ENCODE measurements at places on chromosomes 3 and 15. TPM values are rescaled to one million over a fixed set of nuclear protein-coding genes. Genes with fewer than 3 reads are reported as not detected.
A peak's percentile ranks its signal among the peaks of the same experiment; 100 is the strongest.

- H3K27me3 ChIP-seq, result no peaks in the 10 kb centered on the region
- no peak for DNase-seq
- peak overlapping the region; percentile 18 for H3K27ac ChIP-seq
- H3K4me1 ChIP-seq, result peaks cover 6% of the 10 kb centered on the region
Observed at GRCh38 chr15:63990454-63990853, 55.8 kb downstream of the DAPK2 start.

DNA sequence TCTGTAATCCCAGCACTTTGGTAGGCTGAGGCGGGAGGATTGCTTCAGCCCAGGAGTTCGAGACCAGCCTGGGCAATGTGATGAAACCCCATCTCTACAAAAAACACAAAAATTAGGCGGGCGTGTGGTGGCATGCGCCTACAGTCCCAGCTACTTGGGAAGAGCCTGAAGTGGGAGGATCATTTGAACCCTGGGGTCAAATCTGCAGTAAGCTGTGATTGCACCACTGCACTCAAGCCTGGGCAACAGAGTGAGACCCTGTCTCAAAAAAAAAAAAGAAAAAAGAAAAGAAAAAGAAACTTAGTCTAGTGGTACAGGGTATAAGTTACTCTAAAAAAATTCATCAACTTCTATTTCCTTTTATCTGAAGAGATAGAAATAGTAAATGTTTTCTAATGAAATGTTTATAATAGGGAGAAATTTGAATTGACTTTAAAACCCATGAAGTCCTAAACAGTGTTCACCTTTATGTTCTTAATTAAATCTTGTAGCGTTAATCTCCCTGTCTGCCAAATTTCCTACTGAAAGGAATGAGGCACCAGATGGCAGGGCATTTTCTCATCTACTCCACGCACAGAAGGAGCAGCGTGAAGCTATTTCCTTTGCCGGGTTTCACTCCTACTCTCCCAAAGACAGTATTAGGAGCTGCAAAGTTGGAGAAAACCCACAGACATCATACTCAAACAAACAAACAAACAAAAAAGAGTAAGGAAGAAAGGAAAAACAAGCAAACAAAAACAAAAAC lies 1.9 kb downstream of the PCLAF start:
- no peaks in the 10 kb centered on the region for H3K4me1 ChIP-seq
- no peaks in the 10 kb centered on the region for H3K27me3 ChIP-seq
- H3K27ac ChIP-seq, result no peak overlapping the region
- H3K36me3 ChIP-seq, result no peaks in the 10 kb centered on the region
- DNase-seq, result no peak
- no peak overlapping the region for H3K4me3 ChIP-seq

IL20RB gene
- polyA plus RNA-seq, result 0.67 TPM

DNA sequence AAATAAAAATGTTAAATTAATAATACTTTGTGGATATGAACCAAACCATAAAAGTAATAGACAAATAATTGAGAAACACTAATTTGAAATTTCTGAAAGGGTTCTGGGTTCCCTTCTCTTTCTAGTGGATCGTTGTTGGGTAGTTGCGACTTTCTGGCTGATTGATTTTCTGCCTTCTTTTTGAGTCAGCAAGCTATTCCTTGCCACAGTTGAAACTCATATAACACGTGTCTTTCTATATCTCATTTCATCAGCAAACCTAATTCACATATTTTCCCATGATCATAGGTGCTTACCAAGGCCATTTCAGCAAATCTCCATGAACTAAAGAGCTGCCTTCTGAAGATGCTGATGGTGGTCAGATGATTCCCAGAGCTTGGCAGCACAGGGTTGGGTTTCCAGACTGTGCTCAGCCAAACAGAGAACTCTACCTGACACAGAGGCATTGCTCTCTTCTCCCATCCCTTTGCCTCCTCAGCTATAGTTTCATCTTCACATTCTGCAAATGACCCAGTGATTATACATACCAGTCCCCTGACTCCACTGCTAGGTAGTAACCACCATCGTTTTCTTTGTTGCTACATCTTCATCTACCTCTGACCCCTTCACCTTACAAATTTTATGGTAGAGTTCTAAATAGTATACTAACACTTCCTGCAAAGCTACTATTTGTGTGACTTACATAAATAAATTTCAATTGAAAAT lies 383.9 kb upstream of the DPH6 start:
- no peaks in the 10 kb centered on the region for H3K27me3 ChIP-seq
- no peak overlapping the region for H3K4me3 ChIP-seq
- DNase-seq, result no peak
- no peak overlapping the region for H3K27ac ChIP-seq
- H3K36me3 ChIP-seq, result no peaks in the 10 kb centered on the region
- H3K4me1 ChIP-seq, result no peaks in the 10 kb centered on the region

ALS2CL gene
- 58.6 TPM for polyA plus RNA-seq

PLCL2 gene
- polyA plus RNA-seq, result 6.5 TPM

- DNase-seq, result no peak
- H3K27me3 ChIP-seq, result no peaks in the 10 kb centered on the region
- no peaks in the 10 kb centered on the region for H3K36me3 ChIP-seq
- H3K4me1 ChIP-seq, result no peaks in the 10 kb centered on the region
- no peak overlapping the region for H3K4me3 ChIP-seq
- H3K27ac ChIP-seq, result no peak overlapping the region
Observed at GRCh38 chr15:95857124-95857757, 473.3 kb upstream of the NR2F2 start.

DNA sequence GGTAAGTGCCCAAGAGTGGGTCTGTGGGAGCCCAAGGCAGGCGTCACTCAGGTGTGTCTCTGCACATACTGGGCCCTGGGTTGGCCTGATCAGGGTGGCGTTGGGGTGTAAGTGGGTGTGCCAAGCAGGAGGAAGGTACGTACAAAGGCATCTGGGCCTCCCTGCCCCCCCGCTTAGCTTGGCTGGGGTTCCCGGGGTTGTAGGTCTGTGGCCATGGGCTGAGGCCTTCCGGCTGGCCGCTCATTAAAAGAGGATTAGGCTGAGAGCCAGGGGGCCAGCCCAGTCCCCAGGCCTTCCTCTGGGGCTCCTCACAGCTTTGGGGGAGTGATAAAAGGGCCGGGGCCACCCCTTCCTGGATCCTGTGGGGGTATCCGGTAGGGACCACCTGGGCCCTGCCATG lies 13.3 kb downstream of the SEMA3F start:
- no peak for DNase-seq
- no peaks in the 10 kb centered on the region for H3K27me3 ChIP-seq
- peaks cover 40% of the 10 kb centered on the region for H3K4me1 ChIP-seq
- no peaks in the 10 kb centered on the region for H3K36me3 ChIP-seq
- no peak overlapping the region for H3K4me3 ChIP-seq
- peak overlapping the region; percentile 76 for H3K27ac ChIP-seq

DNA sequence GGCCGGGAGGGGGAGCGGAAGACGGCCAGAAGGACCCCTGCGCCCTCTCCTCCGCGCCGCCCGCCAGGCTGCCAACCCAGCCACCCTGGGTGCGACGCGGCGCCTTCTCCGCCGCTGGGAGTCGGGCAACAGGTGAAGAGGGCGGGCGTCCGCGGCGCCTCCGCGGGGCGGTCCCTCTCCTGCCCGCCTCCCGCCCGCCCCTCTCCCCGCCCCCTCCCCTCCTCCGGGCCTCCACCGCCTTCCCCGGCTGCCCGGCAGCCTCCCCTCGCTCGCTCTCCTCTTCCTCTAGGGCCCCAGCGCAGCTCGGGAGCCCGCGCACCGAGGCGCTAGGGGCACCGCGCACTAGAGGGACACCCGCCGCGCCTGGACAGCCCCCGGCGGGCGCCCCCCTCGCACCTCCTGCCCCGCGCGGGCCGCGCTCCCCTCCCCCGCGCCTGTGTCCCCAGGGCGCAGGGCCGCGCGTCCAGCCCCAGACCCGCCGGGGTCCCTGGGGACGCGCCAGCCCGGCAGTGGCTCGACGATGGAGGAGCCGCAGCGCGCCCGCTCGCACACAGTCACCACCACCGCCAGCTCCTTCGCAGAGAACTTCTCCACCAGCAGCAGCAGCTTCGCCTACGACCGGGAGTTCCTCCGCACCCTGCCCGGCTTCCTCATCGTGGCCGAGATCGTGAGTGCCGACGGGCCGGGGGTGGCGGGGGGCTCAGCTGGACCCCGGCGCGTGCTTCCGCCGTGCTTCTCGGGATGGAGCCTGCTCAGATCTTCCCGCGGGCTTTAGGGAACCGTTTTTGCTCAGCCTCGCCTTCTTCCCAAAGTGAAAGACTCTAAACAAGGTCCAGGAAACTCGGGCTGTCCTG lies at the start of gene CMTM8:
TSS of gene CMTM8 (plus strand) at position 228 of the 854 bp plus-strand sequence. CDS start at position 521, 293 bp downstream.
- no peaks in the 10 kb centered on the region for H3K36me3 ChIP-seq
- H3K27ac ChIP-seq, result peak within 1 kb of the TSS; percentile 75
- H3K4me1 ChIP-seq, result peaks cover 8% of the 10 kb centered on the region
- peak within 1 kb of the TSS; percentile 87 for H3K4me3 ChIP-seq
- peak; percentile 86 for DNase-seq
- no peaks in the 10 kb centered on the region for H3K27me3 ChIP-seq

GRCh38 chr3:194928831-194929577 lies 243.3 kb downstream of the FAM43A start:
- no peak overlapping the region for H3K27ac ChIP-seq
- no peak overlapping the region for H3K4me3 ChIP-seq
- H3K27me3 ChIP-seq, result no peaks in the 10 kb centered on the region
- no peaks in the 10 kb centered on the region for H3K36me3 ChIP-seq
- peak; percentile 29 for DNase-seq

- H3K36me3 ChIP-seq, result no peaks in the 10 kb centered on the region
- H3K4me1 ChIP-seq, result no peaks in the 10 kb centered on the region
- no peaks in the 10 kb centered on the region for H3K27me3 ChIP-seq
- DNase-seq, result no peak
Observed at GRCh38 chr3:189588070-189588469, 43.1 kb upstream of the TP63 start.

GRCh38 chr3:103077910-103078309 lies 643.1 kb downstream of the ZPLD1 start:
- DNase-seq, result peak; percentile 56
- no peaks in the 10 kb centered on the region for H3K27me3 ChIP-seq
- H3K4me1 ChIP-seq, result peaks cover 8% of the 10 kb centered on the region
- no peaks in the 10 kb centered on the region for H3K36me3 ChIP-seq

IL17RC gene
- polyA plus RNA-seq, result 37.7 TPM

GRCh38 chr15:72227192-72227586 lies 3.8 kb downstream of the PKM start:
- H3K27me3 ChIP-seq, result no peaks in the 10 kb centered on the region
- peak overlapping the region; percentile 85 for H3K27ac ChIP-seq
- H3K4me1 ChIP-seq, result peaks cover 17% of the 10 kb centered on the region
- H3K4me3 ChIP-seq, result no peak overlapping the region
- H3K36me3 ChIP-seq, result no peaks in the 10 kb centered on the region

- no peaks in the 10 kb centered on the region for H3K36me3 ChIP-seq
- no peak for DNase-seq
- H3K27me3 ChIP-seq, result no peaks in the 10 kb centered on the region
- H3K27ac ChIP-seq, result no peak overlapping the region
- H3K4me3 ChIP-seq, result no peak overlapping the region
- H3K4me1 ChIP-seq, result no peaks in the 10 kb centered on the region
Observed at GRCh38 chr3:179828738-179829137, 175.9 kb downstream of the USP13 start.

GRCh38 chr3:155572085-155572484 lies 172.8 kb downstream of the PLCH1 start:
- H3K27me3 ChIP-seq, result no peaks in the 10 kb centered on the region
- H3K4me3 ChIP-seq, result no peak overlapping the region
- no peak for DNase-seq
- H3K27ac ChIP-seq, result no peak overlapping the region

DNA sequence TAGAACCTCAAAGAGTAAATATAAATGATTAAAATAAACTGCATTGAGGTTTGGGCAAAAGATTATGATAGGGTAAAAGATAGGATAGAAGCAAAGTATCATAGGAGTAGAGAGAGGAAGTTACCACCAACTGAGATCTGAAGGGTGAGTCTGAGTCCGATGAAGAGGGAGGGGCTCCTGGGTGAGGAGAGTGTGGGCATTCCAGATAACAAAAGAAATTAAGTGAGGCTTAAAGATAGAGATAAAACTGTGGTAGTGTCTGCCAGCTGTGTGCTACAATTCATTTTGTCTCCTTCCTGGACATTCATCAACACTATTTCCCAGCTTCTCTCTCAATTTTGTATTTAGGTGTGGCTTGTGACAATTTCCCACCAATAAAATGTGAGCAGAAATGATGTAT lies 343.0 kb upstream of the PLSCR5 start:
- H3K36me3 ChIP-seq, result no peaks in the 10 kb centered on the region
- H3K4me3 ChIP-seq, result no peak overlapping the region
- H3K27ac ChIP-seq, result no peak overlapping the region
- H3K4me1 ChIP-seq, result no peaks in the 10 kb centered on the region
- H3K27me3 ChIP-seq, result no peaks in the 10 kb centered on the region

EXD1 gene
- not detected for polyA plus RNA-seq

- DNase-seq, result no peak
- no peaks in the 10 kb centered on the region for H3K36me3 ChIP-seq
- H3K4me3 ChIP-seq, result no peak overlapping the region
- H3K4me1 ChIP-seq, result no peaks in the 10 kb centered on the region
- no peaks in the 10 kb centered on the region for H3K27me3 ChIP-seq
Observed at GRCh38 chr3:133301731-133302130, 98.1 kb upstream of the BFSP2 start.

GRCh38 chr3:136305879-136306278 lies 55.7 kb downstream of the PCCB start:
- no peaks in the 10 kb centered on the region for H3K36me3 ChIP-seq
- no peaks in the 10 kb centered on the region for H3K27me3 ChIP-seq
- no peak overlapping the region for H3K27ac ChIP-seq
- no peak for DNase-seq

IGDCC3 gene
- polyA plus RNA-seq, result not detected

DNA sequence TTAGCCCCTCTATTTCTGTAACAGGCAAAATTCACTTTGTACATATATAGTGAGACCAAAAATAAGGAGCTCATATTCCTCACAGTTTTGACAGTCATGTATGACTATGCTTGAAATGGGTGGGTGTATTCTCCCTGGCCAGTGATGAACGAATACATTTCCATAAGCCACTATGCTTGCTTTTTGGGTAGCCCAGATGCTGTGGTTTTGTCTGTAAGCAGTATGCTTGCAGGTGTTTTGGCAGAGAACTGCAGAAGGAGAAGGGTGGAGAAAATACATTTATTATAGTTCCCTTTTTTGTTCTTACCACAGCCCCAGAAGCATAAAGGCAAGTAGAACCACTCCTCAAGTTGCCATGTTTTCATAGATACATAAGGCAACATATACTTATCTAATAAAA lies 131.2 kb downstream of the RBMS3 start:
- no peaks in the 10 kb centered on the region for H3K27me3 ChIP-seq
- no peaks in the 10 kb centered on the region for H3K4me1 ChIP-seq
- H3K4me3 ChIP-seq, result no peak overlapping the region
- H3K36me3 ChIP-seq, result no peaks in the 10 kb centered on the region
- DNase-seq, result no peak

SLC12A1 gene
- polyA plus RNA-seq, result not detected

SHF gene
- polyA plus RNA-seq, result 11.3 TPM

CA12 gene
- 0.27 TPM for polyA plus RNA-seq

- no peaks in the 10 kb centered on the region for H3K27me3 ChIP-seq
- H3K27ac ChIP-seq, result no peak within 1 kb of the TSS
- peak within 1 kb of the TSS; percentile 46 for H3K4me3 ChIP-seq
- no peaks in the 10 kb centered on the region for H3K4me1 ChIP-seq
Observed at GRCh38 chr15:34583399-34584329, at the start of gene GOLGA8B. Gene GOLGA8B (minus strand): TSS chr15:34583651. CDS start chr15:34535912, 47,739 bp downstream.
